ENCODE measurements at places on chromosomes 2 and 18. TPM values are rescaled to one million over a fixed set of nuclear protein-coding genes. Genes with fewer than 3 reads are reported as not detected.

GRCh38 chr18:57518533-57518932, 68.0 kb downstream of the FECH start:
- no peak for DNase-seq

- no peak for DNase-seq
Measured at GRCh38 chr18:70617020-70617763, 328.3 kb downstream of the SOCS6 start.

DNA sequence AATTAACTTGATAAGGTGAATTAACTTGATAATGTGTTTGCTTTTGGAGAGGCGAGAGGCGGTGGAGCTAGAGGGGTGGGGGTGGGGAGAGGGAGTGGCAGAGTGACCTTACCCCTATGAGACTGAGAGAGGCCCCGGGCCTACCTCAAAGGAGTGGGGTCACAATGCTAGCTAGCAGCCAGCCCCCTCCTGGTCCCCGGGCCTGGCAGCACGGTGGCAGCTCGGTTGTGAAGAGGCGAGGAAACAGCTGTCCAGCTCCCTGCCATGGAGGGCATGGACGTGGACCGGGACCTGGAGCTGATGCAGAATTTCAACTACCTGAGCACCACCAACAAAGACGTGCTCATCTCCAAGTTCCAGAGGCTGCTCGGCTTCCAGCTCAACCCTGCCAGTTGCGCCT, 123.9 kb downstream of the RGPD3 start:
- DNase-seq: no peak

DNA sequence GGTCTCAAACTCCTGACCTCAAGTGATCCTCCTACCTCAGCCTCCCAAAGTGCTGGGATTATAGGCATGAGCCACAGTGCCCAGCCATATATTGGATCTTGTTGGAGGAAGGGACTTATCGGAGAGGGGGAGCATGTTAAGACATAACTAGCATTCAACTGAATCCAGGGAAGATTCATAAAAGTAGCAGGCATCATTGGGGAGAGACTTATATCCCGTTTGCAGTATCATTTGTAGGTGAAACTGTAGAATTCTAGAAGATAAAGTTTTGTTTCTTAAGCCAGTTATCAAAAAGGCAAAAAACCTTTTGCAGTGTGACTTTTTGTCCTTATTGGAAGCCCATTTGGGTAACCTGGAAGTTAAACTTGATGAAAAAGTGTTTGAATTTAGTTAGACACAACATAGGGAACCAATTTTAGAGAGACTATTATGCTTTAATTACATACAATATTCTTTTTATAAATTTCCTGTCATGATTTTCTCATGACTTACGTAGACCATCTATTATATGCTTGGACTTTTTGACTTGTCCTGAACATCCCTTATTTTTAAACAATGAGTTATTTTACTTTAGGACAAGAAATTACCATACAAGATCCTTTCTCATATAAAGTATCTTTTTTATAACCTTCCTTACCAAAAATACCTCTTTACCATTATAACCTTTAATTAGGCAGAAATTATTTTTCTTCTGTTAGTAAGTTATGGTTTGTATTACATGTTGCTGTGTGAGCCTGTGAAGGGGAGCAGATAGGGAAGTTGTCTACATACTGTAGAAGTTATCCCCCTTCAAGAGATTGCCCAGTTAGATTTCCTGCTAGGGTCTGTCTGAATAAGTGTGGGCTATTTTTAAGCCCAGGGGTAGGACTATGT, 20.3 kb downstream of the RAB3GAP1 start:
- DNase-seq: no peak

The LRRC30 gene
- total RNA-seq: not detected

Measured in cerebellum (tissue), 4 donors.